ENCODE measurements at places on chromosomes 11 and 22.

GRCh38 chr22:43895986-43896645, 4.3 kb upstream of the PNPLA5 start:
- no peak for DNase-seq

GRCh38 chr11:64347193-64347867, 7.3 kb downstream of the CCDC88B start:
- DNase-seq, result no peak

DNA sequence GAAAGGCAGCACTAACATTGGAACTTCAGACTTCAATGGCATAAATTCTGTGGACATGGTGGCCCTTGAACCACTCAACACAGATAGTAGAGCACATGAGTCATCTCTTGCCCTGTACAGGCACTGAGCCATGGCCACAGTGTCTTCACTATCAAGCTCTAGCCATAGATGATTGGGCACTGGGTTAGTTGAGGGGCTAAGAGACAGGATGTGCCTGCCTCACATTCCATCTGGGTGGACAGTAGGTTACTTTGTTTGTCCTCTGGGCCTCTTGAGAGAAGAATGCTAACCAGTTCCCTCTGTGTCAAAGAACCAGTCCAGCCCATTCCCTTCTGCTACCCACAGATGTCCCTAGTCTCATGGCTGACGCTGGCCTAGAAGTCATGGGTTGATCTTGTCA, 39.8 kb downstream of the OR6Q1 start:
- no peak for DNase-seq

GRCh38 chr11:35158701-35159510, 19.9 kb downstream of the CD44 start:
- no peak for DNase-seq

Measured in NCI-H226 (cell line).